Activated naive CD8-positive, alpha-beta T cell treated with anti-CD3 and anti-CD28 coated beads, Interleukin-2, amount 10 ng/mL, durations not matched to agents 7 days and 5 days (primary cell): ENCODE measurements at places on chromosomes 1 and 21. TPM values are rescaled to one million over a fixed set of nuclear protein-coding genes. Genes with fewer than 3 reads are reported as not detected.

DNA sequence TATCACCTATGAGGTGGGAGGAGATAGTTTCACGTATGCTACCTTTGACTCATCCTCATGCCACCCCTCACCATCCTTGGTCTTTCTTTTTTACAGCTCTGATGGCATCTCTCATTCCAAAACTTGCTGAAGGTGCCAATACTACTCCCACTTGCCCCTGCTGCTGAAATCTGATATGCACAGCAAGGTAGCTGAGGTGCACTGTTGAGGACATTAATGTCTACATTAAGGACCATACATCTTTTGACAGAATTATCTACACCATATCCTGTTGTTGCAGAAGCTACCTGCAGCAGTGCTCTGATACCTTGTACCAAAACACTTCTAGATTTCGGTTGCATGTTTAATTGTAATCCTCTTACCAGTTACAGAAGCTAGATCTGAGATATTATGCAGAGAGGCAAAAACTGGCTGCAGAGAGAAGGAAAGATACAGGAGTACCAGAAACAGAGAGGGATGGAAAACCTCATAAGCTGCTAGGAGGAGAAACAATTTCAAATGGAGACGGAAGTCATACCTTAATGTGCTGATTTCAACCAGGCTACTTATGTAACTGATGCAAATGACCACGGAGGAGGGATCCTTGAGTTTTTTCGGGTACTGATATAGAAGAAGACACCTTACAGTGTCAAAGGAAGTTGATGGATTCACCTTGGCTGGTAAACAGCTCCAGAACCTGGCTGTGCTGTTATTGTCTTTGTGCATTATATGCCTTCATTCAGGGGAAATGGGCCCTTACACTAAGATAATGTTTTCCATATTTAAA is 19.3 kb upstream of the PTPRC start:
- no peak for DNase-seq

DNA sequence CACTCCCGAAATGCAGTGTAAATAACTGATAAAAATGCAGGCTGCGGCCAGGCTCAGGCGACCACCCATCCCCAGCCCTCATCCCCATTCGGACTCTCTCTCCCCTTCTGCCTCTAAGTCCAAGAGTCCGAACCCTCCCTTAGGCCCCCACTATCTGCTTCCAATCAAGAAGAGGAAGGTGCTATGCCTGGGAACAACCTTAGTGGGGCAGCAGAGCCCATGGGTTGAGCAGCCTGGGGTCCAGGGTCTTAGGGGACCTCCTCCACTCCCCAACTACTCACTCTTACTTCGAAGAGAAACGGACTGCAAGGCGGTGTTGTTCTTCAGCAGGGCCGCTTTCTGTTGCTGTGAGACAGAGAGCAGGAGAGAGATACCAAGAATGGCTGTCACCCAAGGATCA is 12.2 kb downstream of the ARHGEF2 start:
- no peak for DNase-seq

GRCh38 chr1:2091611-2092604 is 41.7 kb downstream of the PRKCZ start:
- peak; percentile 70 for DNase-seq

GRCh38 chr21:33281096-33281652 is 15.0 kb downstream of the IL10RB start:
- no peak for DNase-seq

GRCh38 chr1:116737020-116737854 is 17.0 kb upstream of the CD2 start:
- DNase-seq = peak; percentile 81

DNA sequence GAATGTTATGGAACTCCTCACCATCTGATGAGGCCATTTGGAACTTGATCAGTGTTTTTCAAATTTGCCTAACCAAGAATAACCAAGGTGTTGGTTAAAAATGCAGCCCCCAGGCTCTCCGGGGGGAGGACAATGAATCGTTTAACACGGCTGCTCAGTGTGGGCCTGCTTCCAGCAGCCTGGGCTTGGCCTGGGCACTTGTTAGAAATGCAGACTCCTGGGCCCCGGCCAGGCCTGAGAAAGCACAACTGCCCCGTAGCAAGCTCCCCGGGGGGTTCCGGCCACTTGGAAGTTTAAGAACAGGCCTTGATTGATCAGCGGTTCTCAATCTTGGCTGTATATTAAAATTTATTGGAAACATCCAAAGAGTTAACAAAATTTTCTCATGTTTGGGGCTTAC is 22.8 kb upstream of the C2CD2 start:
- no peak for DNase-seq

- no peak for DNase-seq
Observed at GRCh38 chr1:100445565-100445964, 92.4 kb upstream of the GPR88 start.

GRCh38 chr1:110630839-110631663 is 24.9 kb upstream of the KCNA2 start:
- DNase-seq = peak; percentile 87

DNA sequence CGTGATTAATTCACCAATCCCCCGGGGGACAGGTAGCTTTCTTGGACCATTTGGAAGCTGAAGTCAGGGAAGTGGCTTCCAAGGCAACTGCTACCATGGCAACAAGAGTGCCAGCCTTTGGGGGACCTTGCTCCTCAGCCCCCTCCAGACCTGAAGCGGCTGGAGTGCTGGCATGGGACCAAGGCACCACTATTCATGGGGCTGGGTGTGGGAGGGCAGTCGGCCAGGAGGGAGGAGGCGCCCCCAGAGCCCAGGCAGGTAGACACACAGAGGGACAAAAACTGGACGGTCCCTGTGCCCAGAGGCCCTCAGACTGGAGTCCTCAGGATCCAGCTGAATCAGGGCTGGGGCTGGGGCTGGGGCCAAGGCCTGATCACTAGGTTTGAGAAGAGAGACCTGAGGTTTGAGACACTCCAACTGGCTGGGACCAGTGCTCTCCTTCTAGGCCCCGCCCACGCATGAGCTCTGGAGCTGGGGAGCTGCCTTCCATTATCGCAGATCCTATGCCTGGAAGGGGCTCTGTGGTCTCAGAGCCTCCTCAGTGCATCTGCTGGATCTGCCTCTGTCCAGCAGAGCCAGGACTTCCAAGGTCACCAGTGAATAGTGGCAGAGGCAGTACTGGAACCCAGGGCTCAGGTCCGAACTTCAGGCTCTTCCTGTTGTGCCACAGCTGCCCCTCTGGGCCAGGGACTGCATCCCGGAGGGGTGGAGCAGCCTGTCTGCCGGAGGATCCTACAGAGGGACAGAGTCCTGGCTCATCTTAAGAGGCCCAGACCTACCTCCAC is 3.3 kb upstream of the KNCN start:
- DNase-seq = no peak

DNA sequence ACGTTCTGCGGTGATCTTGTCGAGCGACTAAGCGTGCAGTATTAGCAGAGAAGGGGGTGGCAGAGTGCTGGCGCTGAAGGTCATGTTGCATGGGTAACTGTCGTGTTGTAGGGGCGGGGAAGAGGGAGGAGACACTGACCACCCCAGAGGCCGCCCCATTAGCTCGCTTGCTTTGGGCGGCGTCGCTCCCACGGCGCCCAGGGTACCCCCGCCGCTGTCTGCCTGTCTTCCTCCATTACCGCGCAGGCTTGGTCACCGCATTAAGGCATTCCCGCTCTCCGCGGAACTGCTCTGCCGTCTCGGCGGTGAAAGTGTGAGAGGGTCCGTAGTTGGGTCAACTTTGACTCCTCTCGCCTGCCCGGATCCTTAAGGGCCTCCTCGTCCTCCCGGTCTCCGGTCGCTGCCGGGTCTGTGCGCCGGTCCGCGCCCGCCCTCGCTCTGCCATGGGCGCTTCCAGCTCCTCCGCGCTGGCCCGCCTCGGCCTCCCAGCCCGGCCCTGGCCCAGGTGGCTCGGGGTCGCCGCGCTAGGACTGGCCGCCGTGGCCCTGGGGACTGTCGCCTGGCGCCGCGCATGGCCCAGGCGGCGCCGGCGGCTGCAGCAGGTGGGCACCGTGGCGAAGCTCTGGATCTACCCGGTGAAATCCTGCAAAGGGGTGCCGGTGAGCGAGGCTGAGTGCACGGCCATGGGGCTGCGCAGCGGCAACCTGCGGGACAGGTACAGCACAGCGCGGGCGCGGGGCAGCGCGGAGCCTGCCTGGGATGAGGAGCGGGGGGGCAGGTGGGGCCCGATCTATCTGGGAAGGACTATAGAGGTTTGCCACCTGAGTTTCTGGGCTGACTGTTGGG is at the start of gene MTARC2:
Gene MTARC2, plus strand, starts transcription at position 234 of the 846 bp plus-strand sequence. Its CDS starts 210 bp downstream, at position 444.
- DNase-seq = peak; percentile 36

GRCh38 chr1:23553231-23554126 is 5.8 kb downstream of the ID3 start:
- peak; percentile 44 for DNase-seq

GRCh38 chr1:248858096-248858890 is 592 bp downstream of the ZNF692 start:
- DNase-seq = peak; percentile 68

DNA sequence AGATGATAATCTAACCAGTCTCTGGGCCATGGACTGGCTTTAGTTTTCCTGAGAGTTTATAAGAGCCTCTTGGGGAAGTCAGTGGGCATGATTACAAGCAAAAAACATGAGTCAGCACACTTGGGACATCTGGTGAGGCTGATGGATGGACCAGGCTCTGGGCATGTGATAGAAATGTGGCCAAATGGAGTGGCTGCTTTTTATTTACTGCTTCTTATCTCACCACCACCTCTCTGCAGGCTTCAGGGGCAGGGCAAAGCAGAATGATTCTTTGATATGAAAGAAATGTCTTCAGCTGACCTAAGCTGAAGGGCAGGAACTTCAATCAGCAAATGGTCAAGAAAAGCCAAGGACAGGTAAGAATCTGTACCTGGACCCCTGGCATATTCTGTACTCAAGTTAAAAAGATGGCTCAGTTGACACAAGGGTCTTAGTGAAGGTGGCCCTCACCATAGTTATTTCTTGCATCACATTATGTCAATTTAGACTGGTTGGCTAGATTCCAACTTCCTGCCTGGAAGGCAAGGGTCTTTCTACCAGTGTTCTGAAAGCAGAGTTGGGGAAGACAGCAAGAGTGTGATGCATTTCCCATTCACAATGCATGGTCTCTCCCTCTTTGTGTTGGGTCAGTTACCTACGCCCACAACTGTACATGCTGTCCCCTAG is 162.8 kb downstream of the FASLG start:
- DNase-seq = no peak

GRCh38 chr1:101996825-101997465 is at the start of gene OLFM3:
TSS of gene OLFM3 (minus strand) at chr1:101996926.
- no peak for DNase-seq

DNA sequence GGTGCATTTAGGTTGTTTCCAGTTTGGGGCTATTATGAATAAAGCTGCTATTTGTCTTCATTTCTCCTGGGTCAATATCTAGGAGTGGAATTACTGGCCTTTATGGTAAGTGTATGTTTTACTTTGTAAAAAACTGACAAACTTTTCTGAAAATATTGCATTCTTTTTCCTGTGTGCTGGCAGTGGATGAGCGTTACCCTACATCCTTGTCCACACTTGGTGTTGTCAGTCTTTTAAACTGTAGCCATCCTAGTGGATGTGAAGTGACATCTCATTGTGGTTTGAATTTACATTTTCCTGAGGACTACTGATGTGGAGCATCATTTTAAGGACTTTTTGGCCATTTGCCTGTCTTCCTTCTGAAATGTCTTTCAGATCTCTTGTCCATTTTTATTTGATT is 35.9 kb downstream of the TRPM2 start:
- no peak for DNase-seq

- DNase-seq = no peak
Observed at GRCh38 chr1:108858230-108858950, 1.5 kb upstream of the AKNAD1 start.

The S100A12 gene
- not detected for total RNA-seq

The CLDN8 gene
- total RNA-seq = not detected

The PIGP gene
- total RNA-seq = 12.4 TPM

The SHE gene
- total RNA-seq = not detected

The KRTAP12-2 gene
- not detected for total RNA-seq
